ENCODE measurements at places on chromosomes 3 and 15.

DNA sequence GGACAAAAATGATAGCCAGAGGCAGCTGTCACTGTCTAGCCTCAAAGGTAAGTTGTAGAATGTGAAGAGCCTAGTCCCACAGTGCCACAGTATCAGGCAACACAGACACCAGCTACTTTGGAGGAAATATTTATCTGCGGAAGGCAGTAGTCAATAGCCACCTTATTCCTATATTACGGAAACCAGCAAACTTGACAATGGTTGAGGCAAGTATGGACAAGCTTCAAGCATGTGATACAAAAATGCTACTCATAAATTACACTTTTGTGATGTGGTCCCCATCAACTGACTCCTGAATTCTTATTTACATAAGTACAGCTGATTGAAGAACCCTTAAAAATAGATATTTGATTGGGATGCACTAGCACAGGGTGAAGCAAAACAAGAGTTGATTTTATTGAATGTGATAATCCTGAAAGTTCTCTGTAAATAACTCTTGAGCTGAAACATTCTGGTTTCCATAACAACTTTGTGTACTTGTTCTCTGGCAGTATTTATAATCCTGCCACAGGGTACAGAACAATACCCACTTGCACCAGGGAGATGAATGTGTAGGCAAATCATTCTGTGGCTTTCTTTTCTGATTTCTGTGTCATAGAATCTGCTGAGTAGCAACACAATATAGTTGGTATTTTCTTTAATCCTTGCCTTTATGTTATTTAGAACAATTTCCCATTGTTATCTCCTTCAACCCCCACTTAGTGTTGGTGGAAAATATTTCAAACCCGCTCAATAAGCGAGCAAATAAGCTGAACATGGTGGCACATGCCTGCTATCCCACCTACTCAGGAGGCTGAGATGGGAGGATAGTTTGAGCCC lies at the start of gene ANKUB1:
TSS of gene ANKUB1 (minus strand) at position 103 of the 819 bp plus-strand sequence. CDS start 188 bp downstream, outside the sequence.
- no peak for DNase-seq

DNA sequence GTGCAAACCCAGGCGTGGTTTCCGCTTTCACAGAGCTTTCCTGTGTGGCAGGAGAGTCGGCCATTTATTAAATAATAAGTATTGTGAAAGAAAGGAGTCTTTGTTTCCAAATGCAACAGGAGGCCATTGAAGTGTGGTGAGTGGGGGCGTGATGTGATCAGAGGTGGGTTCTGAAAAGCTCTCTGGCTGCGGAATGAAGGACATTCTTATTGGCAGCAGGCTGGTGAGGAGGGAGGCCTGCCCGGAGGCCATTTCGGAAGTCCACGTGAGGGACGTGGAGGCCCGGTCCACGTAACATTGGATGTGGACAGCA lies 11.1 kb downstream of the ARNT2 start:
- DNase-seq = no peak

DNA sequence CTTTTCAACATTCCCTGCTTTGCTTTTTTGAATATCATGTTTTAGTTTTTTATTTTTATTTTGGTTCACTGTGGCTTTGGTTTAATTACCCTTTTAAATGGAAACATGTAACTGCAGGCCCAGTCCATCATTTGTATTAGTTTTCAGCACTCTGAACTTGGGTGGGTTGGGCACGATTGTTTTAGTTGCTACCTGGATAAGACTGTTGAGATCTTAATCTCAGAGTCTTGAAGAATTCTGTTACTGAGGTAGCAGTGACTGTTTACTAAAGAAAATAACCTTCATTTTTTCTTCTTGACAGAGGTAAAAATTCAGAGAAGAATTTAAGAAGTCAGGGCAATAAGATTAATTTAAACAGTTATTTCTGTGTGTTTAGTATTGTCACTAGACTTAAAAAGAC lies 15.2 kb downstream of the PLCL2 start:
- no peak for DNase-seq

DNA sequence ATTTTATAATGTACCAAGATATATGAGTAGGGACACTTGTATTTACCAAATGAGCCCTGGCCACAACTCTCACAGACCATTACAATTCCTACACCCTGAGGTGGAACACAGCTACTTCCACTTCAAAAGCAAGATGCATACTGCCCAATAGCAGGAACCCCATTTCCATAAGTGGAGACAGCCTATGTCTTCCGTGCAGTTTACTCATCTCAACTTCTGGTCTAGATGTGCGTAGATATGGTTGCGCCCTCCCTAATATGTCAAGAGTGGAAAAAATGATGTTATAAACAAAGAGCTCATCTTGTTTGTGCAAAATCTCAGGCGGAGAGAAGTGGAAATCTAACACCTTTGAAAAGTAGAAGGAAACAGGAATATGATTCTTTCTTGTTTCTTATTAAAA lies 44.6 kb downstream of the RAB27A start:
- no peak for DNase-seq

- DNase-seq = no peak
These were observed 212.4 kb upstream of the ZBTB20 start for GRCh38 chr3:115359536-115359935.

- DNase-seq = no peak
These were observed 71.2 kb upstream of the ITGA11 start for GRCh38 chr15:68503213-68503612.

- no peak for DNase-seq
These were observed 75.9 kb downstream of the ZBTB20 start for GRCh38 chr3:115071166-115071565.

GRCh38 chr3:156689608-156690007 lies 15.2 kb downstream of the TIPARP start:
- no peak for DNase-seq

DNA sequence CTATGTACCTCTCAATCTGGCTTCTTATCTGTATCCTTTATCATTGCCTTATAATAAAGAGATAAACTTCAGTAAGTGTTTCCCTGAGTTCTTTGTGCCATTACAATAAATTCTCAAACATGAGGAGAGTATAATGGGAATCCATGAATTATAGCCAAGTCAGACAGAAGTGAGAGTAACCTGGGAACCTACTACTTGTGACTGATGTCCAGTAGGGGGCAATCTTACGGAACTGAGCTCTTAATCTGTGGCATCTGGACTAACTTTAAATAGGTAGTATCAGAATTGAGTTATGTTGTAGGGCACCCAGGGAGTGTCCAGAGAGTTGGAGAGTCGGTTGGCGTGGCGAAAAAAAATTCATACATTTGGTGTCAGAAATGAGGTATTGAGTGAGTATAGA lies 542.6 kb downstream of the ZBBX start:
- DNase-seq = peak; percentile 32

DNA sequence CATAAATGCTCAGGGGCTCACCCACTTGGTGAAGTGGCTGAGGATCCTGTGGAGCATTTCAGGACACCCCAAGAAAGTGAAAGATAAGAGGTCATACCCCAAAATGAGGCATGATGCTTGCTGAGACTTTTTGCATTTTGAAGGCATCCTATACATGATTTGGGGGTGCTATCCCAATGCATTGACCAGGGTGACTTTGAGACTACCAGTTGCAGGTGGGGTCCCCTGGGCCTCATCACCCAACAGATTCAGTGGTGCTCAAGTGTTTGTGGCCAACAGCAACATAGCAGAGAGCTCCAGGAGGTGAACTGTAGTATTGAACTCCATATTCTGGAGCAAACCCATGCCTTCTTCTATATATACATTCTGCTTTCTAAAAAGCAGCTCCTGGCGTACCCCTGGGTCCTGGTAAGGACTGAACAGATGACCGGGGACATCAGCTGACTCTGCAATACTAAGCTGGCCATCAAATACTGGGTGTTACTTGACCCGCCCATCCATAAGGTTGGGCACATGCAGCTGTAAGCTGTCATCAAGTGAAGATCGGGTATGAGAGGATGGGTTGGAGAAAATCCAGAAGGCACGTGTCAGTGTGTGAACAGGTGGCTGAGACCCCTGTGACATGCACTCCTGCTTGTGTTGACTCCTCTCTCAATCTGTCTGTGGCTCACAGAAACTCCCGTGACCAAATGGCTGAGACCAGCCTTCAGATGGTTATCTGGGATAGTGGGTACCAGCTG lies 143.3 kb downstream of the KLF13 start:
- DNase-seq = no peak

DNA sequence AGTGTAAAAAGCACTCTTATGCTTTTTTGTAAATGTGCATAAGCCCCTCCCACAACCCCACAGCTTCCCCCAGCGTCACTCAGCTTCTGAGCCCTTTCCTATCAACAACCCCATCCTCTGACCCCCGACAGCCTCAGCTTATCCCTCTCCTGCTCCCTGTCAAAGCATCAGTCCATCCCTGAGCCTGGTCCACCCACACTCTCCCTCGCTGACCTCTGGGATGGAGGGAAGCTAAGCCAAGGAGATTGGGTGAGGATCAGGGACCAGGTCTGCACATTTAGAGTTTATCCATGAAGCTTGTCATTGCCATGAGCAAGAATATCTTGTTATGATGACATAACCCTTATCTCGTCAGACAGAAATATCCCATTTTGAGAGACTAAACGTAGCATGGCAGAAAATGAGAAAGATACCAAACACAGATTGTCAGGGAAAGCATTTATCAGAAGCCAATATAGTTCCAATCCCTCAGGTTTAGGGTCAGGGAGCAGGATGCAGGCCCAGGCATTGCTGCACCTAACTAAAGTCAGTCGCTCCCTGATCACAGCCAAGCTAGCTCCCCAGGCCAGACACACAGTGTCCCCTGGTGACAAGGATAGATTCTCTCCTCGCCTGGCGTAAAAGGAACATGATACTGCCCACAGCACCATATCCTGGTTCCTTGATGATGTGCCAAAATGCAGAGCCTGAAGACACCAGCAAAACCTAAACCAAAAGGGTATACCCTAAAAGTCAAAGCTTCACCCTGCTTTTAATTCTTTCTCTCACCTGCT lies 66.9 kb downstream of the DCLK3 start:
- DNase-seq = peak; percentile 44

DNA sequence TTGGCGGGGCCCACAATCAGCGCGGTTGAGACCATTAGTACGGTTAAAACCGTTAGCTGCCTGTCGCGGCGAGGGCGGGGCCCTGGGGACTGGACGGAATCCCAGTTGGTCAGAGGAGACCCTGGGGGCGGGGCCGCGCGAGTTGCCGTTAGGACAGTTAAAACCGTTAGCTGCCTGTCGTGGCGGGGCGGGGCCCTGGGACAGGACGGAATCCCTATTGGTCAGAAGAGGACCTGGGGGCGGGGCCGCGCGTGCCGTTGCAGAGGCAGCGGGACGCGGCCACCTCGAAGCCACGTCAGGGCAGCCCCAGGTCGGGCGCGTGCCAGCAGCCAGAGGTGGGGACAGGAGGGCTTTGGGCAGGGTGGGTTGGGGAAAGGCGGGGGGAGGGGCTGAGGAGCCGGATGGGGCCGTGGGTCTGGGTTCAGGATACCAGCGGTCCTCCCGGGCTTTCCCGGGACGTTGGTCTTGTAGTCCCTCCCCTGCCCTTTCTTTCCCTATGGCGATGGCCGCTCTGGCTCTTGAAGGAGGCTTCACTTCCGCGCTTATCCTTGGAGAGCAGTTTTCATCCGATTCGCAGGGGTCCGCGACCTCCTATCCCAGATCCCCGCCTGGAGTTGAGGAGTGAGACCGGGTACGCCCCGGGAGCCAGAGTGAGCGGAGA lies 28.0 kb downstream of the KLHDC8B start:
- DNase-seq = no peak

DNA sequence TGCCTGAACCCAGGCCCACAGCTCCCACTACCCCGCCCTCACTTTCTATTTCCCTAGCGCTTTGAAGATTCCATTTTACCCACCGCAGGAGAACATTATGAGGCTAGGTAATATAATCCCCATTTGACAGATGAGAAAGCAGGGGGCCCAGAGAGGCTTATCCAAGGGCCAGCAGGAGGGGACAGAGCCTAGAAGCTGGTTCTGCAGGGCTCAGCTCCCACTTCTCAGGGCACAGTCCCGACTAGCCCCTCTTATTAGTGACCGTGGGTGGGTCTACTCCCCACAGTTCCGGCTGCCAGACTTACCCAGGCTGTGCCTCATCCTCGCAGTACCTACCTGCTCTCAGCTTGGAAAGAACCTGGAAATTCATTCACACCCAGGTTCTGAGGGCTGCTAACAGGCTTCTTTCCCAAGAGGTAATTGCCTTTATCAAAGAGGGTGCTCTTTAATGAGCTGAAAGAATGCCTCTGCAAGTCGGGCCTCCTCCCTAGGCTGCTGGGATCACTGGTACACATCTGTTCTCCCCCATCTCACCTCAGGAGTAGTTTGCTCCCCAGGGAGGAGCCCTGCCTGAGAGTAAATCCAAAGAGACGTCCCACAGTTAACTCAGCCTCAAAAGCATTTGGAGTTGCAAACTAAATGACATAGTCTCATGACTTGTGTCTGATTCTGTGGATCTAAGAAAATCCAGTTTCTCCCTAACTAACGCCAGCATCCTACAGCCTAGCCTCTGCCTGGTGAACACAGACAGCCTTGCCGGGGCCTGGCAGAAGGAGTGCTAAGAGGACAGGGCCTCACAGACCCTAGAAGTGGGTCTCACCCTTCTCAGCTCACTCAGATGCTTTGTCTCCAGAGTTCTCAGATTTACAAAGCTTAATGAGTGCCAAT lies 125.0 kb downstream of the CHSY1 start:
- peak; percentile 37 for DNase-seq

DNA sequence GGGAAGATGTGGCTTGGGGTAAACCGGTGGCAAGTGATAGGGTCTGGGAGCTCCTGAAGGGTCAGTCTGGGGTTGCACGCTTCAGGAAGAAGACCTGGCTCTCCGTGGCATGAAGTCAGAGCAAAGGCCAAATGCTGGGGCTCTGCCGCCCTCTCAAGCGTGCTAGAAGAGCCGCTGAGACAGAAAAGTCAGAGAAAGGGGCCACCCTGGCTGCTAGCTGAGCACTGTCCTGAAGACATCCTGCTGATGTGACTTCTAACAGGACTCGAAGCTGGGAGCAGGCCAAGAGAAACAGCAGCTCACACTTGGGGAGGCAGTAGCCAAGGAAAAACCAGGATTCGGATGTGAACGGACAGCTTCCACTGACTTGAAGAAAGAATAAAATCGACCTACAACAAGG lies 270.4 kb downstream of the OCA2 start:
- DNase-seq = no peak

DNA sequence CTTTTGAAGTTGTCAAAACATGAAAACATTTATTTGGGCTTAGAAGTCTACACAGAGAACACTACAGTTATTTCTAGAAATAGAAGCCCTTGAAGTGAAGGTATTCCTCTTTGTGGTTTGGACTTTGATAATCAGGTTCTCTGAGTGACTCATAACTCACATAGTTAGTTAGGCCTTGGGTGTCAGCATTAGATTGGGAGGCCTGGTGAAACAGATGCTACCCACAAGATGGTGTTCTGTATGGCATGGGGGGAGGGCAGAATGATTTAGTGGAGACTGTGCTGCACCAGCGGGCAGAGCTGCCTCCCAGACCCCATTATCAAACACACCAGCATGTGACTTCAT lies 108.9 kb upstream of the ETV5 start:
- no peak for DNase-seq

GRCh38 chr3:122077293-122078234 lies 22.4 kb downstream of the CD86 start:
- DNase-seq = no peak

DNA sequence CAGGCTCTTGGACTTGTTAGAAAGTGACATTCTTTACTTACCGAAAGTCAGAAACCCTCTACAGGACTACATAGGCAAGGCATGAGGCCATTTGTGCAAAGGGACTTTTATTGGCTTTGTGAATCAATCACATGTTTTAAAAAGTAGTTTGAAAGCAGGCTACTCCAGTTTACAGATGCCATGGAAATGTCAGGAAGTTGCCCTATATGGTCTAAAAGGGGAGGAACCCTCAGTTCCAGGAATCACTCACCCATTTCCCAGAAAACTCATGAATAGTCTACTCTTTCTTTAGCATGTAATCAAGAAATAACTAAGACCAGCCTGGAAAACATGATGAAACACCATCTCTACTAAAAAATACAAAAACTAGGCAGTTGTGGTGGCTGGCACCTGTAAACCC lies 51.0 kb upstream of the MKRN3 start:
- no peak for DNase-seq
